Kidney tubule cell (primary cell): ENCODE measurements at places on chromosomes 6 and 20.

- DNase-seq: no peak
These were observed 96.4 kb upstream of the CNKSR3 start for GRCh38 chr6:154606860-154607259.

DNA sequence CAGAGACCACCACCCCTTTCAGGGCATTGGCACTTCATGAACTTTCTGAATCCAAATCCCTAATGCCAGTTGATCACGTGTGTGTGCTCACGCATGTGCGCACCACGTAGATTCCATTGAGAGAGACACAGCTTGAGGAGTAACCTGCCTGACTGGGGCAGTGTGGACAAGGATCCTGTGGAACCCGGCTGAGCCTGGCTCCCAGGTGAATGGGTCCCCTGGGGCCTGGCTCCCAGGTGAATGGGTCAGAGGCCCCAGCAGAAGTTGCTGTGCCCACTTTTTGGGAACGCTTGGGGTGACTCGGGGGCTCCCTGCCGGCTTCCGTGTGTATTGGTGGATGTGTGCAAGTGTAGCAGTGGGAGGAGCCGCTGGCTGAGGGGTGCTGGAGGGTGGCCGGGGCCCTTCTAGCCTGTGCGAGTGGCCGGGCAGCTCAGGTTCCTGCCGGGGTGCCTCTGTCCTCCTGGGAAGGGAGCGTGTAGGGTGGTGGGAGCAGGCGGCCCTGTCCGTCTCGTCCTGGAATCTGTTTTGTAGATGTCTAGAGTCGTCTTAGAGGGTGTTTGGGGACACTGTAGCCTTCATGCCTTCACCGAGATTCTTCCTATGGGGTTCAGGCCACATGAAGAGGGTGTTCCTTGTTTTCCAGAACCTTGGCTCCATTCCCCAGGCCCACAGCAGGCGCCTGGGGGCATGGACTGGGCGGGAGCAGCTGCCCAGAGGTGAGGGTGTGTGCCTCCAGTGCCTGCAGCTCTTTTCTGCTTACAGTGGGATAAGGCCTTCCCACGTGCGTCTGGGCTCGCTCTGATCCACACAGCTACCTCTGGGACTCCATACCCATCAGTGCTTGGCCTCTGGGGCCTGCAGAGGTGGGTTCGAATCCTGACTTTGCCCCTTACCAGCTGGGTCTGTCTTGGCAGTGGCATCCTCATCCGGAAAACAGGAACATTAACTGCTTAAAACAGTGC is 3.2 kb downstream of the RBM38 start:
- no peak for DNase-seq

DNA sequence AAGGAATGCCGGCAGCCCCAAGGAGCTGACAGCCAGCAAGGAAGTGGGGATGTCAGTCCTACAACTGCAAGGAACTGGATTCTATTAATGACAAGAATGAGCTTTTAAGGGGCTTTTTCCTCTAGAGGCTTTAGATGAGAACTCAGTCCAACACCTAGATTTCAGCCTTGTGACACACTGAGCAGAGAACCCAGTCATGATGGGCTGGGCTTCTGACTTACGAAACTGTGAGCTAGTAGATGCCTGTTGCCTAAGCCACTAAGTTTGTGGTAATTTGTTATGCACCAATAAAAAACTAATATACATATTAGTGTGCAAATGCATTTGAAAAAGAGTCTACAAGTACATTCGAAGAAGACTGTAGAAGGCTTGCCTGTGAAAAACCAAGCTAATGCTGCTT is 263.3 kb downstream of the SOX4 start:
- no peak for DNase-seq

- DNase-seq: no peak
These were observed 205.0 kb upstream of the EPHA7 start for GRCh38 chr6:93624408-93624807.

GRCh38 chr6:158077676-158078075 is 90.4 kb downstream of the SERAC1 start:
- no peak for DNase-seq

DNA sequence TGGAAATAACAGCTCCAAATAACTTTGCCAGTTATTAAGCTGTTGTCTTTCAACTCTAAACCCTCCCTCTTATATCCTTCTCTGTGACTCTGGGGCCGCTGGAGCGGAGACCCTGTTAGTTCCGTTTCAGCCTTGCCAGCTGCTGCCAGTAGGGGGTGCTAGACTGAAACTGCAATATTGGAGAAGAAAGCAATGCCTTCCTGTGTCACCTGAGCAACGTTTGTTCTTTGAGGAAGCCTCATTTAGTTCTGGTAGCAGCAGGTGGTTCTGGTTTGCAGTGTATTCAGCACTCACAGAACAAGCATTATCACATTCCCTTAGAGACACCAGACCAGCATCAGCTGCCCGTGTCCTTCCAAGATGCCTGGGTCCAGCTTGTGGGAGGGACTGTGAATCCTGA is 22.9 kb upstream of the JAG1 start:
- DNase-seq: no peak
